ENCODE measurements at places on chromosomes 5 and 9. TPM values are rescaled to one million over a fixed set of nuclear protein-coding genes. Genes with fewer than 3 reads are reported as not detected.

Gene HAVCR2
- 0.30 TPM for total RNA-seq

Gene OTP
- total RNA-seq, result not detected

Gene PCYOX1L
- total RNA-seq, result 4.6 TPM

Gene DBH
- total RNA-seq, result not detected

Gene FAXDC2
- 2.0 TPM for total RNA-seq

Gene HTR4
- 0.08 TPM for total RNA-seq

Gene PRELID2
- total RNA-seq, result 15.6 TPM

Gene EIF4E1B
- total RNA-seq, result not detected

Gene FBXL17
- 7.7 TPM for total RNA-seq

Data from smooth muscle cell of the coronary artery (primary cell).